Kidney capillary endothelial cell (primary cell): ENCODE measurements at places on chromosomes 13 and 19.

- DNase-seq, result no peak
Measured at GRCh38 chr13:94195715-94196114, 283.8 kb downstream of the DCT start.

- no peak for DNase-seq
Measured at GRCh38 chr19:4215807-4216206, 13.5 kb upstream of the EBI3 start.

- no peak for DNase-seq
Measured at GRCh38 chr13:54029226-54029625, 1000.6 kb downstream of the OLFM4 start.

- DNase-seq, result peak; percentile 80
Measured at GRCh38 chr19:12796146-12797071, 5.1 kb downstream of the JUNB start.

GRCh38 chr13:79393564-79394249 lies 12.3 kb downstream of the RBM26 start:
- DNase-seq, result no peak

DNA sequence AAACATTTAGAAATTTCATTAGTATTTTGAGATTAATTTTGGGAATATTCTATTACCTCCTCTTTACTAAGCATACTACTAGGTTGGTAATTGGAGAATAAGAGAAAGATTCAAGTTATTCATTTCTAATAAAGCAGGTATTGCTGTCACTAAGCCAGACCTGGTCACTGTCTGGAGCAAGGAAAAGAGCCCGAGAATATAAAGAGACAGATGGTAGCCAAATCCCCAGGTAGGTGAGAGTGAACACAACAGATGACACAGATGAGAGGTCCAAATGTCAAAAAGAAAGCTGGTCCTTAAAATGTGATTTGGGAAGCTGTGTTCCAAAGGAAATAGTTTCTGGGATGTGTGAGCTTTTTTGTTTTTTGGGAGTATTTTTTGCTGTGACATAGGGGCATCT lies 128.6 kb downstream of the ZNF100 start:
- no peak for DNase-seq

DNA sequence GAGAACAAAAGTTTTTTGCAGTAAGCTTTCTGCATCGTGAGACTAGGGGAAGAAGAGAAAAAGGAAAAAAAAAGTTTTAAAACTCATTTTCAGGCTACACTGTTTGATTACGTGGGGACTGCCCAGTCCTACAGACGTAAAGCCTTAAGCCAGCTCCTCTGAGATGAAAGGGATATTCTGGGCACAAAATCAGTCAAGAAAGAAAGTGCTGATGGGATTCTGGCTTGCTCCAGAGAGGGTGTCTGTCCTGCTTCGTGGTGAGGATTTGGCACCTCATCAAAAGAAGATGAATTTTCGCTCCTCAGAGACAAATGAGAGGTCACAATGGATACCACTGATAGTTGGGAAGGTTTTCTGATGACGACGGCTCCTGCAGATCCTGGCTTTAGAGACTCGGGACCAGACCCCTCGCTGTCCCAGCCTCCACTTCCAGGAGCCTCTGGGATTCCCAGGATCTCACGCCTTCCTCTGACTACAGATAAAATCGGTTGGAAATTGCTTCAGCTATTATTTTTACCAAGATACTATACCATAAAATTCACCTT lies 9.7 kb downstream of the TEX29 start:
- no peak for DNase-seq

- DNase-seq, result peak; percentile 30
Measured at GRCh38 chr19:4988770-4989251, 19.9 kb downstream of the KDM4B start.

- DNase-seq, result no peak
Measured at GRCh38 chr13:67130444-67130843, 99.7 kb downstream of the PCDH9 start.

DNA sequence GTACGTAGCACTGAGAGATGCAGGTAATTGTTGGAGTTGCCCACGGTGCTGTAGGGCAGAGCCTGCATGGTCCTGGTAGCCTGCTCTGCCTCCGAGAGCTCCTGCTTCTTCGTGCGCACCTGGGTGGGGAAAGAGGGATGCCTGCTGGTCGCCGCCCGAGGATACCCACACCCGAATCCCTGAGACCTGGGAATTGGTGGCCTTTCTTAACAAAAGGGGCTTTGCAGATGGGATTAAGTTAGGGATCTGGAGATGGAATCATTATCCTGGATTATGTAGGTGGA lies 9.4 kb downstream of the C3 start:
- DNase-seq, result no peak

- no peak for DNase-seq
Measured at GRCh38 chr13:48319531-48320398, 16.2 kb downstream of the RB1 start.

DNA sequence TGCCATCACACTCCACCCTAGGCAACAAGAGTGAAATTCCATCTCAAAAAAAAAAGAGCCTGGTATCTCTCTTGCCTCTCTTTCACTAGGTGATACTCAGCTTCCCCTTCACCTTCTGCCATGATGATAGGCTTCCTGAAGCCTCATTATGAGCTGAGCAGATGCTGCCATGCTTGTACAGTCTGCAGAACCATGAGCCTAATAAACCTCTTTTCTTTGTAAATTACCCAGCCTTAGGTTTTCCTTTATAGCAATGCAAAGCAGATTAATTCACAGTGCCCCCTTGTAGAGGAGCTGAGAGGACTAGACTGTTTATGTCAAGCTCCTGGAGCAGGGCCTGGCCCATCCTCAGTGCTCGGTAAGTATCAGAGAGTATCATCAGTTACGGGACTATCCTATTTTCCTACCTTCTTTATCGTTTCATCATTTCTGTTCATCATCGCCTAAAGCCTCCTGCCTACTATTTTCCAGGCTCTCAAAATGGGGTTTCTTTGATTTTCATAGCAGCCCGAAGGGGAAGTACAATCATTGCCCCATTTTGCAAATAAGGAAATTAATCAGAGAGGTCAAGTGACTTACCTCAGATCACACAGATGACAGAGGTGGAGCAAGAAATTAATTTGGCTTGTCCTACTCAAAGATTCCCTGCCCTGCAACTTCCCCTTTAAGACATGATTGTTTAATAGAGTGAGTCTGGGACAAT lies 33.5 kb upstream of the IGSF23 start:
- DNase-seq, result no peak

- no peak for DNase-seq
Measured at GRCh38 chr13:112074139-112074865, 7.4 kb downstream of the SOX1 start.

DNA sequence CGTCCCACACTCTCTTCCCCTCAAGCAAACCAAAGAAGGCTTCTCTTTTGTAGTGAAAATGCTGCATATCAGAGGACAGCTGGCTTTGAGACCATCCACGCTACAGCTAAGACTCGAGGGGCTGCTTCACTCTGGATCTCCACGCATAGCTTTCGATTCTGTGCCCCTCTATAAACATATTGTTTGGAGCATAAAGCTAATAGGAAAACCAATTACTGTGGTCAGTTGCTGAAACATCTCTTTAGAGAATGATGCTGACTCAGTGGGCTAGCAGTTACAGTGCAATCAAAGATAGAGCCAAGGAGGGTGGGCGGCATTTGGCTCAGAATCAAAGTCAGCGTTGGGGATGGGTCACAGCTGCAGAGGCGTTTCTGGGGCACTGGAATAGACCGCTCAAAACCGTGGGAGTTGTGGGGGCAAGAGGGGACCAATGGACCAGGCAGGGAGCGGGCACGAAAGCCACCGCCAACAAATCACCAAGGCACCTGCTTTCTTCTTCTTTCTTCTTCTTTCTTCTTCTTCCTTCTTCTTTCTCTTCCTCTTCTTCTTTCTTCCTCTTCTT lies 76.7 kb downstream of the RASL11A start:
- no peak for DNase-seq

GRCh38 chr19:32917616-32917996 lies 48.0 kb upstream of the SLC7A9 start:
- no peak for DNase-seq

- DNase-seq, result no peak
Measured at GRCh38 chr19:16441661-16442162, 30.1 kb downstream of the EPS15L1 start.

DNA sequence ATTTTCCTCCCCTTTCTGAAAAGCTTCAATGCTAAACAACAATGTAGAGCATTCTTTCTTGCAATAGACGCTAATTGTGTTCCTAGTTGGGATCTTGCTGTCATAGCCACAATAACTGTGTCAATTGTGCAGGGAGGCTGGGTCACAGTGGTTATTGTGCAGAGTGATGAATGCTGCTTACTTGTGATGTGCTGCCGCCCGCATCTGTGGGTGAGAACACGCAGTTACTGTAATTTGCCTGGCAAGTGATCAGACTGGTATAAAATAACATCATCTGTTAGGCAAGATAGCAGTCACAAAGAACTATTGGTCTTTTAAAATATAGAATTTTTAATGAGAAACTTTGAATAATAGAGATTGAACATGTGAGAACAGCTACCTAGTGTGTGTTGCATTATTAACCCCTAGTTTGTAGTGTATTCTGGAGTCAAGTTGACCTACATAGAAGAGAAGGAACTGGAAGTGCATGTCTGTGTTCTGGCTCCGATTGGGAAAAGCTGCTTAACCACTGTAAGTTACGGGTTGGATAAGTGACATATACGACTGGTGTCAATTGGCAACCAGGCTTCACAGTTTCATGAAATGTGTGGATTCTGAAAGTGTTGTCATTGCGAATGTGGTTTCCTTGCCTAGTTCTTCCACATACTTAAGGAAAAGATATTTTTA lies 43.6 kb downstream of the SLAIN1 start:
- no peak for DNase-seq

- no peak for DNase-seq
Measured at GRCh38 chr19:6685962-6686627, 16.1 kb upstream of the TNFSF14 start.

DNA sequence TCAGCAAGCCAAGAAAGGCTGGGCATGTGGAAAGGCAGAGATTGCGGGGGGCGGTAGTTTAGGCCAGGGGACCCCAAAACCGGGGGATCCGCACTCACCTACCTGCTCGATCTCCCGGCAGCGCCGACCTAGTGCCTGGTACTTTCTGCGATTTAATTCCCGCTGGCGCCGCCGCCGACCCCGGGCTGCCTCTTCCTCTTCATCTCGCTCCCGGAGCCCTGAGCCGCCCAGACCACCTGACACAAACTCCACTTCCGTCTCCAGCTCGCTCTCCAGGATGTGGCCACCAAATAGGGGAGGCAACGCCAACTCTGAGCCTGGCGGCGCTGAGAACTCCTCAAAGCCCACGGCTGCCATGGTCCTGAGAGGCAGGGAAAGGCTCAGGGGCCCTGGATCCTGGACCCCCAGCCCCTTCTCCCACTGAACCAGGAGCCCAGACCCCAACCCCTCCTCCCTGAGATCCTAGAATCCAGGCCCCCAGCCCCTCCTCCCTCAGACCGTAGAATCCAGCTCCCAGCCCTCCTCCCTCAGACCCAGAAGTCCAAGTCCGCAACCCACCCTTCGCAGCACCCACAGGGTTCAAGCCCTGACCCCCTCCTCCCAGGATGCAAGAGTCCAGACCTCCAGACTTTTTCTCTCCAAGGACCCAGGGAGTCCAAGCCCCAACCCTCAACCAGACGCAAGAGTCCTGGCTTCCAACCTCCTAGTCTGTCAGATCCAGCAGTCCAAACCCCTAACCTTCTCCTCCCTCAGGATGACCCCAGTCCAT lies 933 bp downstream of the TFPT start:
- peak; percentile 53 for DNase-seq

GRCh38 chr19:48741129-48741999 lies 954 bp upstream of the RASIP1 start:
- DNase-seq, result peak; percentile 48
